ENCODE measurements at places on chromosomes 7 and 10.

GRCh38 chr10:80476685-80477084, 22.6 kb downstream of the TSPAN14 start:
- no peak for DNase-seq

- no peak for DNase-seq
Observed at GRCh38 chr10:95547791-95548435, 13.3 kb downstream of the SORBS1 start.

DNA sequence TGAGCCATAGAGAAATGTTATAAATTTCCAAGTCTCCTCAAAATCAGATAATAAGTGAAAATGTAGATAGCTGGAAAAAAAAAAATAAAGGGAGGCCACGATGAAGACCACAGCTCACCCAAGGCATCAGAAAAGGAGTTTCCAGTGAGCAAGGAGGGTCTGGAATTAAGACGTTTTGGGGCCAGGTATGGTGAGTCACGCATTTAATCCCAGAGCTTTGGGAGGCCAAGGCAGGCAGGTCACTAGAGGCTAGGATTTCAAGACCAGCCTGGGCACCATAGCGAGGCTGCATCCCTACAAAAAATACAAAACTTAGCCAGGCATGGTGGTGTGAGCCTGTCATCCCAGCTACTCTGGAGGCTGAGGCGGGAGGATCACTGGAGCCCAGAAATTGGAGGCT, 65.5 kb downstream of the ASB13 start:
- no peak for DNase-seq

DNA sequence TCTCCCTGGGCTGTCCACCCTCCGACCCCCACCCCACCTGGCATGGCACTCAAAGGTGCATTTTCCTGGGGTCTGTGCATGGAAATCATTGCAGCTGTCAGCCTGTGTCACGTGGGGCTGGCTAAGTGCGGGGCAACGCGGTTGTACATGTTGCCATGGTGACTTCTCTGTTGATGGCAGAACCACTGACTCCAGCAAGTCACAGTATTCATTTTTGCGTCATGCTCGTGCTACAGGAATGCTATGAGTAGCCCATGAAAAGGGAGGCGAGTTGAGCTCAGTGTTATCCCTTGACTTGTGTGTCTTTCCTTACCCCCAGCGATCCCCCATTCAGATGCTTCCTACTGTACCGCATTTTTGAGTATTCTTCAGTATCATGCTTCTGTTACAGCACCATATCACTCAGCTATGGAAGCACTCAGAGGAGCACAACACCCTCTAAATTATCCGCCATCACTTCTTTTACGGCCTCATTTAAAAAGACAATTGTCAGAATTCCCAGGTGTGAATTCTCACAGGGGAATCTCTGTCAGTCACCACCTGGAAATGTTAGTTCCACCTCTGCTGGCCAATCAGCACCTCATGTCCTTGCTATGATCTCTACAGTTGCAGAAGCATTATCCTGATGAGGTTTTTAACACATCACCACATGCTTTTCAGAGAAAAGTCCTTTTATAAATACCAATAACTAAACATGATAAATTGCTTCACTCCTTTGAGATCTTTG, 194.4 kb upstream of the C7orf33 start:
- no peak for DNase-seq

DNA sequence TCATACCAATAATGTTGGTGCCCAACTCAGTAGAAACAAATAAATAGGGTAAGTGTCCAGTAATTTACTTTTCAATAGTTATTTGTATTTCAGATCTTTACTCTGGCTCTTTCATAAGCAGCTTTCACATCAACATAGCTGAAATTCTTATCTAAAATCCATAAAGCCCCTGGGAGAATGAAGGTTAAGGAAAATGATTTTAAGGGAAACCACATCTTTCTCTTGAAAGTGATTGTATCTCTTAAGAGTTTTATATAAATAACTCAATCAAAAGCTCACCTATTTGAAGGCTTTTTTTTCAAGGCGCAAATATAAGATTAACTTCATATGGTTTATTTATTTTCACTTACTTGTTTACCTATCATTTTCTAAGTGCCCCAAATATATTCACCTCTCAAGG, 324.4 kb downstream of the HGF start:
- DNase-seq = no peak

DNA sequence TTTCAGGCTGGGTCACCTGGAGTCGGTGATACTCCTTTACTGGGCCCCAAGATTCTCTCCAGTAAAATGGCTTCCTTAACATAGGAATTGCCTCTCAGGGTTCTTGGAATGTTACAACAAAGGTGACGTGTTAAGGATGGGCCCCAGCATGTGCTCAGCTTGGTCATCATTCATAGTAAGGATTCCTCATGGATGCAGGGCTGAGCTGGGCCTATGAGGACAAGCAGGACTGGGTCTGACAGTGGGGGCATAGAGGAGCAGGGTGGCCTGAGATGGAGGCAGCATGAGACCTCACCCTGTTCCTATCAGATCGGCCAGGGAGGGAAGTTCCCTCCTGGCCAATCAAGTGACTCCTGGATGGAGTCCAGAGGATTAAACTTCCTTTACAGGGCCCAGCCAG, 12.8 kb upstream of the MBL2 start:
- no peak for DNase-seq

DNA sequence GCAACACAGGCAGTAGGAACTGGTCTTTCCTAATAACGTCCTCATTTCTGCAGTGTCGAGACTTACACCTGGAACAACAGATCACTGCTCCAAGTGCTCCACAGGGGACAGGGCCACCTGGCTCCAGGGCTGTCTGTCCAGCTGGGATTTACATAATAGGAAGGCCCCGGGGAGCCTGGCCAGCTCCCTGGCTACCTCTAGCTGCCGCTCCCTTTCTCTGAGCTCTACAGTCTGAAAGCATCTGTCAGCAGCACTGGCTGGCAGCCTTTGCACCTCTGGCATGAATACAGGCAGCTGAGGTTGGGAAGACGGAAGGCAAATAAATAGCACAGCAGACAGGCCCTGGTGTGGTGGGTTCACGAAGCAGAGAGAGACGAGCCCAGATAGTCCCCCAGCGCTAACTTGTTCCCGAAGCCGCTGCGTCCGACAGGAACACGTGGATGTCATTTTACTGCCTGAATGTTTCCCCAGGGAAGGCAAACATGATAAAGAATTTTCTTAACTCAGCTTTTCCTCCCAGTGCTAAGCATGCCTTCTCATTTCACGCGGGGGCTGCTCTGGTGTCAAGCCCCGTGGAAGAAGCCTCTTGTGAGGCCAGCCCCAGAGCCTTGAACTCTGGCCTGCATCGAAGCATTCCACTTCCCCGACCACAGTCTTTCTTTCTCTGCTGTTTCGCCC, 105.4 kb downstream of the ITIH5 start:
- DNase-seq = peak; percentile 47

DNA sequence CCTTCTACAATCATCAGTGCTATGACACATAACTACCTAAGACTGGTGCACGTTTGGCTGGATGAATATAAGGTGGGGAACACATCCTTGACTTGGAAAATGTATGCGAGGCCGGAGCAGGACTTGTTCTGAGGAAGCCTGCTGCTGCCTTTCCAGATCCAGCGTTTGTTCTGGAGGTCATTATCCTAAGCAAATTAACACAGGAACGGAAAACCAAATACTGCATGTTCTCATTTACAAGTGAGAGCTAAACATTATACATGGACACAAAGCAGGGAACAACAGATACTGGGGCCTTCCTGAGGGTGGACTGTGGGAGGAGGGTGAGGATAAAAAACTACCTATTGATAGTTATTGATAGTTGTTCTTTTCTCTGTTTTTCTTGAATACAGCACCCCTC, 10.8 kb upstream of the GALNT11 start:
- no peak for DNase-seq

DNA sequence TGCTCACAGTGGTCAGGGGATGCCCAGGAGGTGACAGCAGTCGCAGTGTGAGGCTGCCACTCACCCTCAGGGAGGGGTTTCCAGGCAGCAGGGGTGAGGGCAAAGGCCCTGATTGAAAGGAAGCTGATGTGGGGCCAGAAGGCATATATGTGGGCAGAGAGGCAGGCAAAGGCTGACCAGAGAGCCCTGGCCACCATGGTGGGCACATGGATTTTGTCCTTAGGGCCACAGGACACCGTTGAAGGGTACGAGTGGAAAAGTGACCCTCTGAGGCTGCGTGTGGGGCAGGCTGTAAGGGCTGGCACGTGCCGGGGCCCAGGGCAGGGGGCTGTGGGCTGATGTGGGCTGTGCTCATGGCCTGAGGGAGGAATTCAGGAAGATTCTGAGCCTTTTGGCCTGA, 57.5 kb upstream of the ZNF32 start:
- DNase-seq = no peak

DNA sequence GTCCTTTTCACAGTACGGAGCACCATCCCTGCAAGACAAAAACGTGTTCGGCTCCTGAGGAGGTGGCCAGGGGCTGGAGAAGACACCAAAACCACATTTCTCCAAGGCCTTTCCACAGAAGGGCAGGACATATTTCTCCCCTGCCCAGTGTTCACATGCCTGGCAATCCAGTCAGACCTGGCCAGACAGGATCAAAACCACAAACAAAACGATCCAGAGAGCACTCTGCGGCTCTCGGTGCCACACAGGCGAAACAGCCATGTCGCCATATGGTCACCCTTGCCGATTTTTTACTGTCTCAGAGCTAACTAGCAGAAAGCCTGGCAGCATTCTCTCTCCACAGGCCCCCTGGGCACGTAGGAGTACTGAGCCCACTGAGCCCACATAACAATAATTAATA, 113.0 kb downstream of the ABLIM1 start:
- no peak for DNase-seq

- DNase-seq = no peak
Observed at GRCh38 chr10:65491799-65492198, 1434.0 kb upstream of the LRRTM3 start.

DNA sequence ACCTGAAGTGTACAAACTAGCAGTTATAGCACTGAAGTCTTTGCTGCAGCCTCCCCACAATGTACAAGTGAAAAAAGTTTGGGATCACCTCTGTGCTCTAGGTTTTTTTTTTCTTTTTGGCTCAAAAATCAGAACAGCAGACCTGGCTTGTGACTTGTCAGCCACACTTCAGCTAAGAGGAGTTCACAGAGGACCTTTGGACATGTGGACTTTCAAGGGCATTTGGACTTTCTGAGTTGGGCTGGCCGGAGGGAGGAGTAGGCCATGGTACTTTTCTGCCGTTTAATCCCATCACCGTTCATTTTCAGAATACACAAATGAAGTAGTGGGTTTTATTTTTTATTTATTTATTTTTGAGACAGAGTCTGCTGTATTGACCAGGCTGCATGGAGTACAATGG, 21.9 kb upstream of the ACSL5 start:
- no peak for DNase-seq

- no peak for DNase-seq
Observed at GRCh38 chr10:119931871-119932270, 39.3 kb downstream of the SEC23IP start.

GRCh38 chr10:132783165-132783939, 2.6 kb downstream of the NKX6-2 start:
- DNase-seq = peak; percentile 62

DNA sequence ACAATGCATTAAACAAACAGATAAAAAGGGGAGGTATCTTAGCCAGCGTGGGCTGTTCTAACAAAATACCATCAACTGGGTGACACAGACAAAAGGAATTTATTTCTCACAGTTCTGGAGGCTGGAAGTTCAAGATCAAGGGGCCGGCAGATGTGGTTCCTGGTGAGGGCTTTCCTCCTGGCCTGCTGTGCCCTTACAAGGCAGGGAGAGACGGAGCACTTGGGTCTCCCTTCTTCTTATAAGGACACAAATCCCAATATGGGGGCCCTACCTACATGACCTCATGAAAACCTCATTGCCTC, 281.6 kb upstream of the KLF14 start:
- DNase-seq = no peak

DNA sequence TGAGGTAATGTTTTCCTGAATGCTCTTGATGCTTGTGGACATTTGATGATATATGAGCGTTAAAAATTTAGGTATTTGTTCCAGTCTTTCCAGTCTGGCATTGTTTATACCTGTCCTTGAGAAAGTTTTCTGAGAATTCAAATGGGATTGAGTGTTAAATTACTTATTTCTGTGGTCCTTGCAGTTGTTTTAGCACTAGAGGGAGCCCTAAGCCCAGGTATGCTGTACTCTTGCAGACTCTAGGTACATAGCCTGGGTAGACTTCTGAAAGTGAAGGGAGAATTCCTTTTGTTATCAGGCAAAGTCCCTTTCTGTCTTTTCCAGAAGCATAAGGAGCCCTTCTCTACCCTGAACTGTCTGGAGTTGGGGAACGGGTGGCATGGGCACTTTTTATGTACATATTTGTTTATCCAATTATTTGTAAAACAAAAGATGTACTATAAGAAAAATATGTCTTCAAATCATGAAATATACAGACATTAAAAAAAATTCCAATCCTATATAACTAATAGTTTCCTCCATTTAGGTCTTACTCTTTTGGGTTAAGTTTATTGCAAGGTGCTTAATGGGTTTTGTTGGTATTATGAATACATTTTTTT, 262.1 kb downstream of the ATRNL1 start:
- DNase-seq = no peak

GRCh38 chr10:58697691-58698090, 185.0 kb downstream of the BICC1 start:
- no peak for DNase-seq

- no peak for DNase-seq
Observed at GRCh38 chr7:140069298-140069949, 6.7 kb upstream of the PARP12 start.

DNA sequence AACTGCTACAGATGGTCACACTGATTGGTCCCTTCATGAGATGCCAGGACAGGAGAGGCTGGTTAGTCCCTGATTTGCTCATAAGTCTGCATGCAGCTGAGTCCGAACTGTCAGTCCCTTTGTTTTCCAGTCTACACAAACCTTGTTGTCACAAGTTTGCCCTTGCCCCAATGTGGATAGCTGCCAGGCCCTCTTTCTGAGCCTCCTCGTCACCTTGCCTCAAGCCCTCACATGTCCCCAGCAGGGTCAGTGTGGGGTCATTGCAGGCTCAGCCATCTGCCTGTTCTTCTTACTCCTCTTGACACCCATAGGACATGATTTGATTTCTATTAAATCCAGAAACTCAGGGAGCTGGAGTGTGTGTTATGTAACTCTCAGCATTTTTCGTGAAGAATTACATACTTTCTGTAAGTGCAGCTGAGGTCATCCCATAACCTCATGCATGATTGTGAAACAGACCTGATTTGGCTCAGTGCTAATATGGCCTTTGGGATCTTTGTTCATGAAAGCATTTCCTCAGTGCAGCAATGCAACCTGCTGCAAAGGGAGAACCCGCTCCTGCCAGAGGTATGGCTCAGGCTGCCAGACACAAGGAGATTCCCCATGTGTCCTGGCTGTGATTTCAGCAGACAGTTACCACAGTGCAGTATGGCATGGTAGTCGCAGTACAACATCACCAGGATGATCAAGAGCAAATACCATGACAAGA, 70.0 kb upstream of the ZMIZ2 start:
- no peak for DNase-seq

DNA sequence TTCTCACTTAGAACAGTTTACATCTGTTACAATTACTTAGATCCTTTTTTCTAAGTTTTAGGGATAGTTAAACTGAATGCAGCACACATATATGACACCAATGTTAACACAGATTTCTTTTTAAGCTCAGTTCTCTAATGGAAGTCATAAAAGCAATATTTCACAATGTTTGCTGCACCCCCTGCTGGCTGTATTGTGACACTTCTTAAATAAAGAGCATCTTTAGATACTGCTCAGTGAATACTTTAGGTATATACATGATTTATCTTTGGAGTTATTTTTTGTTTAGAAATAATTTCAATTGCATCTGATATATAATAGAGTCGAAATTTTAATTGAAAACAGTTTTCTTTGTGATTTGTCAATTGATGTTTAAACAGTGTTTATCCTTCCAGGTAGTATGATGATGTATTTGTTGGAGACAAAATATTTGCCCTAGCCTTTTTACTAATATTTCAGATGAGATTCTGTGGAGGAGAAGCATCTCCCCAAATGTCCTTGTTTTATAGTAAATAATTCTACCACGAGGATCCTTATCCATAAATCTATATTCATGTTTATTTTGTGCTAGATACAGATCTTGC, 174.4 kb downstream of the ST7 start:
- no peak for DNase-seq
